ENCODE measurements at places on chromosomes 4 and X. TPM values are rescaled to one million over a fixed set of nuclear protein-coding genes. Genes with fewer than 3 reads are reported as not detected.

DNA sequence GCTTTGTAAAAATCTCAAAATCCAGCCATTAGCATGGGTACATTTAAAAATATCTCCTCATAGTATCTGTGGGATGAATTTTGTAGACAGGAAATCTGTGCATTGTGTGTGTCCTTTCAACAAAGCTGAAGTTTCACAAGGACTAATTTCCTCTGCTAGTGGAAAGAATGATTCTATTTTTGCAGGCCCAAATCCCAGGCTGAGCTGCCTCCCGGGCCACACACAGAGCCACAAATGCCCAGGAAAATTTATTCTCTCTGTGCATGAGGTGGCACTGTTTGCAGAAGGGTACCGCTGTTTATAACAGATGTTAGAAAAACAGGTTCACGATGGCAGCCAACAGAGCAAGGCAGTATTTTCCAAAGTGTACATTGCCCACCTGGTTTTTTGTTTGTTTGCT is 11.0 kb upstream of the VCX3B start:
- H3K36me3 ChIP-seq, result no peaks in the 10 kb centered on the region
- H3K27me3 ChIP-seq, result no peaks in the 10 kb centered on the region
- H3K4me1 ChIP-seq, result no peaks in the 10 kb centered on the region
- no peak overlapping the region for H3K27ac ChIP-seq

DNA sequence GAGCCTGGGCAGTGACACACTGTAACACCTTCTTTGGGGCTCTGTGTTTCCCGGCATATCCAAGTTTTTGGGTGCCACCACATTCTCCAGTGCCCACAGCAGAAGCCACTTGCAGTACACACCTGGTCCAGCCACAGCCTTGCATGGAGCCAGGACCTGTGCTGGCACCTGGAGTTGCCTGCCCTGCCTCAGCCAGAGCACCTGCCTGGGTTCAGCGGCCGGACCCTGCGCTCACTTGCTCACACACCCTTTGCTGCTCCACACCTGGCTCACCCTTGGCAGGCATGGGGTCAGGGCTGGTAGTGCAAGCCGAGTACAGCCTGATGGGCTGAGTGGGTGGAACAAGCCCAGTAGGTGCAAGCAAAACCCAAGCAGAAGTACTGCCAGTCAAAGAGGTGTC is 1511.1 kb downstream of the TECRL start:
- no peaks in the 10 kb centered on the region for H3K4me1 ChIP-seq
- no peak for DNase-seq
- no peaks in the 10 kb centered on the region for H3K27me3 ChIP-seq
- H3K27ac ChIP-seq, result no peak overlapping the region

DNA sequence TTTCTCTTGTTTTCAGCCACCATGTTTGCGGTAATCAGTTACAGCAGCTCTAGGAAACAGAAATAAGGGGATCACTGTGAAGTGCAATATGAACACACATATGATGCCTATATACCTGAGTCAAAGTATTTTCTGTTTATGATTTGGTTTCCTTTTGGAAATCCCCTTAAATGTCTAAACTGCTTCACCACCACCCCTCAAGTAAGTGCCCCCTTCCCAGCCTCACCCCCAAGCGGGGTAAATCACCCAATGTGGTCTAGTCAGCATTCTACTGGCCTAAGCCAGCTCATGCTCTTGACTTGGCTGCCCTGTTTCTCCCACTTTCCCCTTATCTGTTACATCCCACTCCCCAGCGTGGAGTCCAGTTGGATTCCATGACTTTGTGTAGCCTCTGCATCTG is 176.5 kb downstream of the QDPR start:
- no peak overlapping the region for H3K4me3 ChIP-seq
- DNase-seq, result no peak
- H3K27me3 ChIP-seq, result no peaks in the 10 kb centered on the region
- no peaks in the 10 kb centered on the region for H3K36me3 ChIP-seq
- no peak overlapping the region for H3K27ac ChIP-seq
- H3K4me1 ChIP-seq, result peaks cover 20% of the 10 kb centered on the region

DNA sequence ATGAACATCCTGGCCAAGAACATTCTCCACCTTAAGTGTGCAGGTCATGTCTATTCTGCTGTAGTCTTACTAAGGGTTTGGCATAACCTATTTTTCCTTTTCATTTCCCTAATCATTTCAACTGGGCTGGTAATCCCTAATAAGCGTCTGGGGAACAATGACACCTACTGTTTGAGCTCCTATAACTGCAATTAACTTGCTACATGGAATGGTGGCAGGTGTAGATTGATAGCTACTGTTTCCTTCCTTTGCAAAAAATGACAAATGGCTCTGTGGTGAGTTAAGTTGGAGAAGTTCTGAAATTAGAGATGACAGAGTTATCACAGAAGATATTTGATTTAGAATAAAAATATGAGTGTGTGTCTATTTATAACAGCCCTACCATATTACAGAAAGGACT is 104.5 kb upstream of the NAP1L5 start:
- H3K27me3 ChIP-seq, result no peaks in the 10 kb centered on the region
- no peak for DNase-seq
- H3K4me1 ChIP-seq, result no peaks in the 10 kb centered on the region
- H3K27ac ChIP-seq, result no peak overlapping the region
- H3K36me3 ChIP-seq, result no peaks in the 10 kb centered on the region

The ENPEP gene
- total RNA-seq, result not detected

Measured in CD8-positive, alpha-beta memory T cell (primary cell).